ENCODE measurements at places on chromosomes 7 and 10.

- no peak for DNase-seq
Measured at GRCh38 chr10:67433276-67433675, 262.7 kb downstream of the CTNNA3 start.

- DNase-seq, result no peak
Measured at GRCh38 chr7:131424219-131424822, 96.6 kb downstream of the MKLN1 start.

DNA sequence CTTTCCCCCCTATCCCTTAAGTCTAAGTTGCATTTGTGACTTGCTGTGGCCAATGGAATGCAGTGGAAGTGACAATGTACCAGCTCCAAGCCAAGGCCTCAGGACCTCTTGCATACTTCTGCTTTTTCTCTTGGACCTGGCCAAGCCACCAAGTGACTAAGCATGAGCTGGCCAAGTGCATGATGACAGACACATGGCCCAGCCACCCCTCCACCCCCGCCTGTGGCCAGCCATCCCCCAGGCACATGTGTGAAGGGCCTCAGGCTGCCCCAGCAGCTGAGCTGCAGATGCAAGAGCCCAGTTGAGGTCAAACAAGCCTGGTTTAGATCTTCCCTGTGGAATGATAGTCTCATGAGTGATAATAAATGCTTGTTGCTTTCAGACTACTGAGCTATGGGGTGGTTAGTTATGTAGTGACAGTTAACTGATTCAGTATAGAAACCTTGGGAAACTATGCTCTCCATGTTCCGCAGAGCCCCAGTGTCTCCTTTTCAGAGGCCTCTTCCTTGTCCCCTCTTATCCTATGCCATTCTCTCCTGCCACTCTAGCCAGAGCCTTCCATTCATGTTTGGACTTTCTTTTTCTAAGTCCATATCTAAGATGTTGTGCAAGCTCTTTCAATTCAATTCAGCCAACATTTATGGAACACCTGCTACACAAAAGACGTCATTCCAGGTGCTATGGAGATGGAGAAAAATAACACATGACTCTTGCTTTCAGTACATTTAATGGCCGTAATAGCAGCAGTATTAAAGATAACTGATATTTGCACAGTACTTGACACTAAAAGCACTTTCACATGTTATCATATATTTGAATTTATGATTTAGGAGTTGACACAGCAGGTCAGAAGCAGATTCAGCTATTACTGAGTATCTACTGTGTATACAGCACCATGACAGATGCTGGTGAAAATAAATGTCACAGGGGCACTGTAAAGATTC, 55.5 kb upstream of the LOXL4 start:
- peak; percentile 95 for DNase-seq

- no peak for DNase-seq
Measured at GRCh38 chr7:155280446-155281397, 17.0 kb upstream of the INSIG1 start.

- no peak for DNase-seq
Measured at GRCh38 chr7:23293500-23294073, 5.6 kb upstream of the MALSU1 start.

- no peak for DNase-seq
Measured at GRCh38 chr10:89853781-89854191, 152.4 kb downstream of the KIF20B start.

DNA sequence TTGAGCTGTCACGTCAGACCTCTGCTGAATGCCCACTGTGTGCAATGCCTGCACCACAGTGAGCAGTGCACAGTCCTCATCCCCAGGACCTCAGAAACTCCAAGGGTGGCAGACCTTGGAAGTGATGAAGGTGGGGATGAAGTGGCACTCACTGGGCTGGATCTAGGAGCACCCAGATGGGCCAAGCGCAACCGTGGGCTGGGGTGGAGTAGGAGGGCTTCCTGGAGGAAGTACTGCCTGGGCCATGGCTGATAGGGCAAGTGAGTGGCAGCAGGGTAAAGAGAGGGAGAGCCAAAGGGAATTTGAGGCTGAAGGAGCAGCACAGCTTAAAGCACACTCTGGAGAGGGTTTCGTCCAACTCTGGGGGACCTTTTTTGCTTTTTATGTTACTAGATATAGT, 52.3 kb downstream of the RBM20 start:
- no peak for DNase-seq

DNA sequence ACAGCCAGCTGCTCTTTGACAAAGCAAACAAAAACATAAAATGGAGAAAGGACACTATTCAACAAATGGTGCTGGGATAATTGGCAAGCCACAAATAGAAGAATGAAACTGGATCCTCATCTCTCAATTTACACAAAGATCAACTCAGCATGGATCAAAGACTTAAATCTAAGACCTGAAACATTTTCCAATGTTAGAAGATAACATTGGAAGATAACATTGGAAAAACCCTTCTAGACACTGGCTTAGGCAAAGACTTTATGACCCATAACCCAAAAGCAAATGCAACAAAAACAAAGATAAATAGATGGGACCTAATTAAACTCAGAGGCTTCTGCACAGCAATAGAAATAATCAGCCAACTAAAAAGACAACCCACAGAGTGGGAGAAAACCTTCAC, 425.7 kb upstream of the SEMA3D start:
- DNase-seq, result no peak

DNA sequence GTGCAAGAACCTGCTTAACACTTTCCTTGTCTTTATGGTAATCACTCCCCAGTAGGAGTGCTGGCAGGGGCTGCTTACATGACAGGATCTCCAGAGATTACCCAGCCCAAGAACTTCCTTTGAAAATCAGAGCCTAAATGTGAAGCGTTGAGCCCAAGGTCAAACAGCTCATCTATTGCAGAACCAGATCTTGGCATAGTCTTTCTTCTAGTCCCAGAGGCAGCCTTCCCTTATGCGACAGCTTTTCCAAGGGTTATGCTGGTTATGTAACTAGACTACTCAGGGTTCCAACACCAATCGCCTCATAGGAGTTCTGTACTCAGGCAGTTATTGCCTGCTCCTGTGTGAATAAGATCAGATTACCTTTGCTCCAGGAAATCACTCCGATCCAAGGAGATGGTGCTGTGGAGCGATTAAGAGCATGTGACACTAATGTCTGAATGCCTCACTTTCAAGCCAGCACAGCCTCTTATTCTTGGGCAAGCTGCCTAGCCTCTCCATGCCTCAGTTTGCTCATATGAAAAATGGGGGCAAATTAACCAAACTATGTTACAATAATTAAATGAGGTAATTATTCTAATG, 8.4 kb upstream of the LGI1 start:
- no peak for DNase-seq

DNA sequence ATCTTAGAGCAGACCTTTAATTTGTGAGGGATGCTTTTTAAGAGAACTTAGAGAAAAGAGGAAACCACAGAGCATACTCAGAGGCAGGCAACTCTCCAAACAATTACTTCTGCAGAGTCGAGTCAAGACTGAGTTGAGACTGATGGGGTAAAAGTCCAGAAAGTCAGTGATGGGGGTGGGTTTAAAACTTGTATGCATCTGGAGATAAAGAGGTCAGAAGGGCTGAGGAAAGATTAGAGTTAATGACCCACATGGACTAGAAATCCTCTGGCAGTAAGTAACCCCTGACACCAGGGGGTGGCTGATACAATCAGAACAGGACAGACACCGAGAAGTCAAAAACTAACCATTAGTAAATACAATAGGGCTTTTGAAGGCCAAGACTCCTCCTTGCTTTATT, 42.4 kb upstream of the SEPTIN7 start:
- DNase-seq, result no peak

GRCh38 chr10:129676014-129676413, 209.0 kb downstream of the MGMT start:
- no peak for DNase-seq

DNA sequence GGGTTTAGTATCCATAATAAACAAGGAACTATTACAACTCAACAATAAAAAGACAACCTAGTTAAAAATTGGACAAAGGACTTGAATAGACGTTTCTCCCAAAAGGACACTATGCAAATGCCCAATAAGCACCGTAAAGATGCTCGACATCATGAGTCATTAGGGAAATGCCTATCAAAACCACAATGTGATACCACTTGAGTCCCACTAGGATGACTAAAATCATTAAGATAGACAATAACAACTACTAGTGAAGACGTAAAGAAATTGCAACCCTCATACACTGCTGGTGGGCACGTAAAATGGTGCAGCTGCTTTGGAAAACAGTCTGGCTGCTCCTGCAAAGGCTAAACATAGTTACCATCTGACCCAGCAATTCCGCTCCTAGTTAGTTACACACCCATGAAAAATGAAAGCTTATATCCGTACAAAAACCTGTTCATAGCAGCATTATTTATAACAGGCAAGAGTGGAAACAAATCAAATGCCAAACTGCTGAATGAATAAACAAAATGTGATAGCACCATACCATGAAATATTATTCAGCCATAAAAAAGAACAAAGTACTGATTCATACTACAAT, 17.3 kb downstream of the CCDC3 start:
- DNase-seq, result no peak

DNA sequence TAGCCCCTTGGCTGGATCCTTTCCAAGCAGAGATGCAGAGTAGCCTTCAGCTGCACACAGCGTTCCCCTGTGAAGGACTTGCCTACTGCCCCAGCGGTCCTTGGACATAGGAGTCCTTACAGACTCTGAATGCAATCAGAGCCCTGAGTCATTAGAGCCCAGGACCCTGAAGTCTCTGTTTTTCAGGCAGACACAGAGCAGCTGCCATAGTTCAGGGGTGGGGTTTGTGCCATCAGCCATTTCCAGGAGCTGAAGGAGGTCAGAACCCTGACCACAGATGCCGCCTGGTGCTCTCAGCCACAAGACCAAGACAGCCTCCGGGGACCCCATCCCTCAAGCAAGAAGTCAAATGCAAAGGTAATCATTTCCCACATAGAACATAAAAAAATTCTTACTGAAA, 32.8 kb upstream of the WDFY4 start:
- no peak for DNase-seq

GRCh38 chr7:155454183-155455112, 3.5 kb upstream of the EN2 start:
- no peak for DNase-seq

DNA sequence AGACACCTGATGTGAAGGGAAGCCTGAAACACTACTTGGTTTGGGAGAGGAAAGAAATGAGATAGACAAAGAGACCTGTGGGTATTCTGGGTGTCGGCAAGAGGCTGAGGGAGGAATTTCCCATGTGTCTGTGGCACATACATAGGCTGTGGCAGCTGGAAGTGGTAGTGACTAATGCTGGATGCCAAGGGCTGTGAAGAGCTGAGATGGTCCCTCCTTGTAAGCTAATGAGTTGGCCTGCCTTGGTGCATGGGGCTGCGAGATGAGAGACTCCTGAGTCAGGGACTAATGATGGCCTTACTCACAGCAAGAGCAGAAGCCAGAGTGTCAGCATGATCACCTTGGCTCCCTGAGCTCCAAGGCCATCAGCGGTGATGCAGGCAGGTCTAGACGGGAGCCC, 119.0 kb upstream of the EEPD1 start:
- DNase-seq, result no peak

- DNase-seq, result no peak
Measured at GRCh38 chr10:111146025-111146640, 69.3 kb downstream of the ADRA2A start.

DNA sequence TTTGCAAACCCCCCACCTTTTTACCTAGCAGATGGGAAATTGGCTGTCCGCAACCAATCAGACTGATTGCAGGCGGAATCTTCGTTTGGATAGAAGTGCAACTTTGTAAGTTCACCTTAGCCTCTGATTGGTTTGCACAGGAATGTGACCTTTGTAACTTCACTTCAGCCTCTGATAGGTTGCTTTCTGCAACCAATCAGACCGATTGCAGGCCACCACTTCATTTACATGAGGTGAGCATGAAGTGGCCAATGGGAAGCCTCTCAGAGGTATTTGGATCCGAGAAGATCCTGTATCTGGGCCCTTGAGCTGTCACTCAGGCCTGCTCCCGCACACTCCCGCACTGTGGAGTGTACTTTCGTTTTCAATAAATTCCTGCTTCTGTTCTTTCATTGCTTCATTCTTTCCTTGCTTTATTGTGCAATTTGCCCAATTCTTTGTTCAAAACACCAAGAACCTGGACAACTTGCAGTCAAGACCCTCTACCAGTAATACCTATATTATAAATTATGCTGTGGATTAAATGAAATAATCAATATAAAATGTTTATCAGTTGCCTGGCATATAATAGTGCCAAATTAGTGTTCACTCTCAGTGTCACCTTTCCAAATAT, 491.4 kb downstream of the PLXNA4 start:
- DNase-seq, result no peak

DNA sequence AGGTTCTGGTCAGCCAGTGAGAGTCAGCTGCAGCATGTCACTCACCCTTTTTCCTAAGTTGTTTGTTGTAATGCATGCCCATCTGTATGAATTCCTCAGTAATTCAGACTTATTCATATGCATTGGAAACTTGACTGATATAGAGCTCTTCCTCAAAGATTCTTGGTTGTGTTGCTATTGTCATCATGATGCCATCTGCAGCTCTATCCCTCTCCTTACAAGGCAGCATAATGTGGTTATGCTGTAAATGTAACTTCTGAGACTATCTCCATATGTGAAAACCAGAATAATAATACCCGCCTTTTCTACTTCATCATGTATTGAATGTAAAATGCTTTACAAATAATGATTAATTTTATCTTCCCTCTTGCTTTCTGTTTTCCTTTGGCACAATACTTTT, 252.6 kb upstream of the MTPN start:
- DNase-seq, result no peak

DNA sequence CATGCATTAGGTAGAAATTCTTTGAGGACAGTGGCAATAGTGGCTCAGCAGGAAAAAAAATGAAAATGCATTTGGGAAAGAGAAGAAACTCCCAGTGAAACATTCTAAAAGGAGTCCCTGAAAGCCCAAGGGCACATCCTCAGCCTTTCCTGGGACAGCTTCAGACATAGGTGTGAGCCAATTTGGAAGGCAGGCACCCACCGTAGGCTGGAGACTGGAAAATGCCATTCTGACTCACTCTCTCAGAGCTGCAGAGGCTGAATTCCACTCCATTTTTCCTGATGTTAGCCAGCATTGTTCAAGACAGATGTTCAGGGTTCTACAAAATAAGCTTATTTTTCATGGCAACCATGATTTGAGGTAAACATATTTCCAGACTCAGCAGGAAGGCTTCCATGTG, 379.0 kb upstream of the FZD8 start:
- no peak for DNase-seq

- DNase-seq, result no peak
Measured at GRCh38 chr10:106981452-106982075, 182.9 kb downstream of the SORCS1 start.

DNA sequence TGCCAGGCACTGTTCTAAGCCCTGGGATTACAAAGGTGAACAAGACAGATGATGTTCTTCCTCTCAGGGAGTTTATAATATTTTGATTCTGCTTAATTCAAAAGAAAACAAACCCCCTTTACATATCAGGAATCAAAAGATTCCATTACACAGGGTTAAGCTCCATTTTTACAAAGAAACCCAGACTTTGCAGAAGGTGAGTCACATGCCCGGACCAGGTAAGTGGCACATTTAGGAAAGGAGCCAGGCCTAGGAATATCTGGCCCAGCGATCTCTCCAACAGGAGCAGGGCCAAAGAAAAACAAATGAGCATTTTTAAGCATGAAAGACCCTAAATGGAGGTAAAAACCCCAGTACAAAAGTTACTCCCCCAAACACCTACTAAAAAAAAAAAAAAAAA, 1.1 kb downstream of the STN1 start:
- DNase-seq, result no peak
